ENCODE measurements at places on chromosomes 11 and 22.
A peak's percentile ranks its signal among the peaks of the same experiment; 100 is the strongest.

DNA sequence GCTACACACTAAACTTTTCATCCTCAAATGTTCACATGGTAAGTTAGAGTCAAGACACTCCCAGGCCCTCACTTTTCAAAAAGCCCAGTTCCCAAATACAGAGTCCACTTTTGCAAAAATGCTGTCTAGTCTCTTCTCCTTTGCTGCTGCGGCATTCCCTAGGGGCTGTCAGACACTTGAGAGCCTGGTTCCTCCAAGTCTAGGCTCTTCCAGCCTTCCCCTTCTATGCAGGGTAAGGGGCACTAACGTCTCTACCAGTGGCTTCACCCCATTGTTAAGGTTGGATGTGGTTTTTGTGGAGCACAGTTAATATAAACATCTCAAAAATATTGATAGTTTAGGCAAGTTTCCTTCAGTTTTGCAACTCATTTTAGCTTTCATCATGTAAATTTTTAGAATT lies 181.5 kb downstream of the KIF18A start:
- no peak for DNase-seq

DNA sequence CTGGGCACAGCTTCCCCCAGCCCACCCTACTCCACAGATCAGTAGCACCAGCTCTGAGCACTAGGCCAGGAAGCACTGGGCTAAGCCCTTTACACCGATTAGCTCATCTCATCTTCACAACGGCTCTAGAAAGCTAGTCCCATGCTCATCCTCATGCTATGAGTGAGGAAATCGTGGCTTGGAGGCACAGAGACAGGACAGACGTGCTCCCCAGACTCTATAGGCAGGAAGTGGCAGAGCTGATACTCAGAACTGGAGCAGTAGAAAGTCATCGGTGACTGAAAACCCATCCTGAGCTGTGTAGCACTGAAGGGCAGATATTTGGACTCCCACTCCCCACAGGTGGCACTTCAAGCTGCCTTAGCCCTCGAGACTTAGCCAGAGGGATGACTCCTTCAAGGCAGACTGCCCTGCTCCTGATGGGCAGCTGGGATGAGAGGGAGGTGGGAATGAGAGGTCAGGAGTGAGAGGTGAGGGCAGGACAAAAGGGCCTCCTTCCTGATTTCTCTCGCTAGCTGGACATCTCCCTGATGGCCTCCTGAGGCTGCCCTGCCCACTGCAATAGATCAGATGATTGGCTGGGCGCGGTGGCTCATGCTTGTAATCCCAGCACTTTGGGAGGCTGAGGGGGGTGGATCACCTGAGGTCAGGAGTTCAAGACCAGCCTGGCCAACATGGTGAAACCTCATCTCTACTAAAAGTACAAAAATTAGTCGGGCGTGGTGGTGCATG lies 9.7 kb downstream of the CD5 start:
- DNase-seq, result no peak

DNA sequence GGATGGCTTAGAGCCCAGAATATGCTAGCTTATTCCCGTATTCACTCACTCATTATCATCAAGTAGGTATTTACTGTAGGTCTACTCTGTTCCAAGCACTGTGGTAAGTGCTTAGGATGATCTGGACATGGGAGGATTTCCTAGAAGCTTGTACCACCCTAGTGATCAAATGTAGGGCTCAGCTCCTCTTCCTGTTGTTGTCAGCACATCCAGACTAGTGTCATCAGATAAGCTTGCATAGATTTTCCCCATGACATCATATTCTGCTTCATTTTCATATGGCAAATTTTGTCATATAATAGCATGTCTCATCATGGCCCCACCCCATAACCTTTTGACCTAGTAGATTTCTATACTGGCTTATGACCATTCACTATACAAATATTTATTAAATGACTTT lies 19.3 kb upstream of the NUCB2 start:
- DNase-seq, result no peak

DNA sequence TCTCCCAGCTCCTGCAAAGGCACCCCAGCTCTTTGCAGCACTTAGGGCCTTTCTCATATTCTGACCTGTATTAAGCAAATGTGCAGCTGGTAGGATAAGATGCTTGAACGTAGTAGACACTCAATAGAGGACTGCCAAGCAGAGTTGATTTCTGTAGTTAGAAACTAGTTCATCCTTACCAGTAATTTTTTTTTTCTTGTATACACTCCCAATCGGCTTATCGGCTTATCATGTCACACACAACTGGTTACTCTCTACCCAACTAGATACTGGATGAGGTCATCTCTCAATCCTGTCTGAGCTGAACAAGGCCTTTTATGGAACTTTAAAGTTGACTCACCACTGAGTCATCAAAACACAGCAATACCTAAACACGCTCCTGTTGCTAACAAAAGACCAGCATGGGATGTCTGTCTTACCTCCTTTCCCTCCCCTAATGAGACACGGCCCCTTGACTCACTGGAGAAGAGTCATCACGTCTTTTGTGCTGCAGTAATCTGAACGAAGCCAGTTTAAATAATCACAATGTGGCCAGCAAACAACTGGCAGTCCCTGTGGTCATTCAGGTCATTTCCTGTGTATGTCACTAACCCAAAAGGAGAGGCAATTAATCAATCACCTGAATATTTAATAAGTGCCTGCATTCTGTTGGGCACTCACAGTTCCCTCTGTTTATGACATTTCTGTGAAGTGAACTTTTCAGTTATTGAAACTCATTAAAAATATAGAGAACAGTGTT lies 7.5 kb upstream of the WEE1 start:
- DNase-seq, result no peak

DNA sequence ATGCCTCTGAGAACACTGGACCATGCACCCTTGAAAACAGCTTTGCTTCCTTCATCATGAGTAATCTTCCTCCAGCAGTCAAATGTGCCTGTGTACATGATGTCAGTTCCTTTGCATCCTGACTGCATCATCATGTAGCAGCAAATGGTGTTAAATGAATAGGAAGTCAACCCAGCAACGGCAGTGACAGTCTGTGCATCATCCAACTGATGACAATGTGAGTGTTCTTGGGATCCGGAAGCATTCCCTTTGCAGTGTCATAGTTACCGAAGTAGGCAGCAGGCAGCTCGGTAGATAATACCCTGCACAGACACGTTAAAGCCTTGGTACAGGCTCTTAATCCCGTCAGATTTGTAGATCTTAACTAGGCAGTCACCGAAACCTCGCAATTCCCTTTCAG lies 2.5 kb downstream of the WBP2NL start:
- no peak for DNase-seq

DNA sequence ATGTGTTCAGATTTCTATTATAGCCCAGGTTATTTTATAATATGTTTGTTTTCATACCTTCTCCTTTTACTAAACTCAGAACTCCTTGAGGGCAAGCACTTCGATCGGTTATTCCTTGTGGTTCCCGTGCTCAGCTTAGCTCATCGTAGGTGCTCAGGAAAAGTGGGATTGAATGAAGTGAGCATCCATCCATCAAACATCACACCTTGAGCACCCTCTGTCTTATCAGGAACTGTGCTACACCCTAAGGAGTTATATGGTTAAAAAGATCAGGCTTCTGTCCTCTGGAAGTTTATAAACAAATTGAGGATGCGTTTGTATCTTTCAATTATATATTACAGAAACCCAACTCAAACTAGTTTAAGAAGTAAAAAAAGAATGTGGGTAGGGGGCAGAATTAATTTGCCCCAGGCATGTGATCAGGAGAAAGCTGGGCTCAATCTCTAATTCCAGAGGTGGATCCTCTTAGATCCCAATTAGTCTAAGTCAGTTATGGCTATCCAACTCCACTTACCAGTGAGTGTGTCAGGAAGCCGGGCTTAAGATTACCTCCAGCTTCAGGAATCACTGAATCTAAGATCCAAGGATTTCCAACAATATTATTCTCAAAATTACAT lies 59.9 kb upstream of the RRAS2 start:
- peak; percentile 2 for DNase-seq

- no peak for DNase-seq
Observed at GRCh38 chr11:64120951-64121569, 44.9 kb downstream of the MACROD1 start.

DNA sequence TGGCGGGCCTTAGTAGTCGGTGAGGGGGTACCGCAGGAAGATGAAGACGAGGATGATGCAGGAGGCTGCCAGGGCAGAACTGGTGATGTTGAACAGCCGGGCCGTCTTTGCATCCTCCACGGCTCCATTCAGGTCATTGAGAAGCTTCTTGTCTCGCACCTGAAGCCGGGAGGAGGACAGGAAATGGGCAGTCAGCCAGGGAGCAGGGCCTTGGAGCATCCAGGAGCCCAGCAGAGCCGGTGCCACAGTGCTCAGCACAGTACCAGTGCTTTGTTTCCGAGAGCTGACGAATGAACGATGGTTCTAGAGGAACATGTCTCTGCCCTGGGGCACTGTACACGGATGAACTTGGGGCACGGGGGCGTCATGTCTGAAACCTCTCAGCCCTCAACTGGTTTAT lies 15.1 kb downstream of the IFITM10 start:
- no peak for DNase-seq

GRCh38 chr11:11243590-11244469 lies 109.2 kb downstream of the CSNK2A3 start:
- peak; percentile 11 for DNase-seq

GRCh38 chr11:78920329-78920728 lies 345.7 kb upstream of the NARS2 start:
- no peak for DNase-seq

GRCh38 chr22:50060441-50061140 lies 2.5 kb upstream of the TTLL8 start:
- DNase-seq, result no peak

DNA sequence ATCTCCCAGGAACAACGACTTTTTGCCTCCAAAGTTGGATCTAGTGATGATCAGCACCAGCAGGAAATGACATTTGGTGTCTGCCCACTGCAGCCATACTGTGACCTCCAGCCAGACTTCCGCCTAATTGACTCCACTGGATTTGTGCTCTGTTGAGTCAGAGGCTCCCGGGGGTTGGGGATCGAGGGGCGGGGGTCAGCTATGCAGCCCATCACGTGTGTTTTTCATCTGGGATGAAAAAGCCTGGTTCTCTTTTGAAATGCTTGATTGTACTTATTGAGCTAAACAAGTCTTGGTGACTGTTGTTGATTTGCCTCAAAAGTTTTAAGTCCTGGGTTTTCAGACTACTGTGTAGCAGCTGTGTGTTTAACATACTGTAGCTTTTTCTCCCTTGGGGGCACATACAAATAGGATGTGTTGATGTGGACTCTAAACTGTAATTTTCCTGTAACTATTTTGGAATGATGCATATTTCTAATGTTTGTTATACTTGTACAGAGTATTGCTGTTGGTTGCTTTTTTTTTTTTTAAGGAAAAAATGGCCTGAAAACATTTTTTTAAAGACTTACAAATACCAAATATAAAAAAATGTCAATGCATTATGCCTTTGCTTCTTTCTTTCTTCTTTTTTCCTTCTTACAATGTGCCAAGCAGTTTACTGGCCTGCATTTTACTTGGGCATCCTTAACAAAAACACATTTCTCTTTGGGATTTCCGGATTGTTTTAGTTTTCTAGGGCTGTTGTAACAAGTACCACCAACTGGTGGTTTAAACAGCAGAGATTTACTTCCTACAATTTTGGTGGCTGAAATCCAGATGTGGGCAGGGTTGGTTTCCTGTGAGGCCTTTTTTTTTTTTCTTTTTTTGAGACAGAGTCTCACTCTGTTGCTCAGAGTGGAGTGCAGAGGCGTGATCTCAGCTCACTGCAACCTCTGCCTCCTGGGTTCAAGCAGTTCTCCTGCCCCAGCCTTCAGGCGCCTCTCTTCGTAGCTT lies 46.1 kb upstream of the OR4B1 start:
- DNase-seq, result no peak

- no peak for DNase-seq
Observed at GRCh38 chr11:61183645-61184044, 19.7 kb upstream of the PGA3 start.

DNA sequence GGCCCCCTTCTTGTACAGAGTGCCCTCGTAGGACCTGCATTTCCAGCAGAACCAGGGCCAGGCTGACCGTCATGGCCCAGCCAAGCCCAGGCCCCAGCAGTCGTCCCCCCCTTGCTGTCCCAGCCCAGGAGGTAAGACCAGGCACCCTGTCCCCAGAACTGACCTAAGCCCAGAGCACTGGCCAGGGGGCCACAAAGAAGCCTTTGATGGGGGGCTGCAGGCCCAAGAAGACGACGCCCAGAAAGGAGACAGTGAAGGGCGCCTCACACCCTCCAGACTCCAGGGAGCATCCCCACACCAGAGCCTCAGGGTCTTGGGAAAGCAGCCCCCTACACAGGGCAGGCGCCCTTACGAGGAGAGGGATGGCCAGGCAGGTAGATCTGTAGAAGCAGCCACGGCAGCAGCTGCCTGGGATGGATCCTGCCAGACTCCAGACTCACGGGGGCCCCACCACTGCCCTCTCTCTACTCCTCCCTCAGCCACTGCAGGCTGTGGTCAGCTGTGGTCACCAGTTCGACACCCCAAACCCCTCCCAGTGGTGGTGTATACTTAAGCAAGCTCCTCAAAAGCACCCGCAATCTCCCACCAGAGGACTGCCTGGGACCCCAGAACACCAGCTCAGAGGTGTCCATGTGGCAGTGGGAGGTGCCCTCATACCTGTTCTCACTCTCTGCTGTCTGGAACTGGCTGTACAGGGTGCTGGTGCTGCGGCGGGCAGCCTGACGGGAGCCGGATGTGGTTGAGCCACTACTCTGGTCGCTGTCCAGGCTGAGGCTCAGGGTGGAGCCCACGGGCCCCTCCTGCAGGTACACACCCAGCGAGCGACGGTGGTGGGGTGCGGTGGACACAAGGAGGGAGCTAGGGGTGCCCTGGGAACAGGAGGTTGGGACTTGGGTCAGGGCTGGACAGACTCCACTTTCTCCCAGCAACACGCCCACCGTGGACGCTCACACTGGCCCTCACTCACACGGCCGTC lies 27.0 kb downstream of the SBF1 start:
- DNase-seq, result no peak

GRCh38 chr11:117914991-117915618 lies 14.1 kb downstream of the TMPRSS13 start:
- no peak for DNase-seq

DNA sequence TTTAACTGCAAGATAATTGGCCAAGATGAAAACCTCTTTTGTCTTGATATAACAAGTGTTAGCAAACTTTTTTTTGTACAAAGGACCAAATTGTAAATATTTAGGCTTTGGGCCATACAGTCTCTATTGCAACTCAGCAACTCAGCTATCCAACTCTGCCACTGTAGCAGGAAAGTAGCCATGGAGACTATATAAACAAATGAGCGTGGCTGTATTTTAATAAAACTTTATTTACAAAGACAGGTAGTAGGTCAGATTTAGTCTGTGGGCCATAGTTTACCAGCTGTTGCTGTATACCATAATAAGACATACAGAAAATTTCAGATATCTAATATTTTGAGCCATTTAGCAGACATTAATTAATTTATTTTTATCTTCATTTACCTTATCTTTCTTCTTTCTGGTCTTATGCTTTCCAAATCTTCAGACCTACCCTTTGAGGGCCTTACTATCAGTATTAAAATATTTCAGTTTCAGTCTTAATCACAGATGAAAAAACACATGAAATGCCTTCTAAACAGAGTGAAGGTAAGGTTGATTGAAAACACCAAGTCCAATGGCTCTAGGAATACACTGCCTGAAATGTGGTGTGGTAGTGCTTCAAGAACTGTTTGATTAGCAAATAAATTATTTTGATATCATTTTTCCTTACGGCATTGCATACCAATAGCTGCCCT lies 256.9 kb upstream of the CTSC start:
- DNase-seq, result no peak
